Activated CD4-positive, alpha-beta T cell treated with anti-CD3 and anti-CD28 coated beads for 48 hours (primary cell): ENCODE measurements at places on chromosomes 5 and 9.

GRCh38 chr9:35605351-35606137 lies 482 bp downstream of the TESK1 start:
- DNase-seq: peak; percentile 46

- no peak for DNase-seq
Measured at GRCh38 chr5:16140944-16141343, 38.6 kb downstream of the MARCHF11 start.

GRCh38 chr5:6765612-6766525 lies 52.6 kb downstream of the TENT4A start:
- peak; percentile 86 for DNase-seq

DNA sequence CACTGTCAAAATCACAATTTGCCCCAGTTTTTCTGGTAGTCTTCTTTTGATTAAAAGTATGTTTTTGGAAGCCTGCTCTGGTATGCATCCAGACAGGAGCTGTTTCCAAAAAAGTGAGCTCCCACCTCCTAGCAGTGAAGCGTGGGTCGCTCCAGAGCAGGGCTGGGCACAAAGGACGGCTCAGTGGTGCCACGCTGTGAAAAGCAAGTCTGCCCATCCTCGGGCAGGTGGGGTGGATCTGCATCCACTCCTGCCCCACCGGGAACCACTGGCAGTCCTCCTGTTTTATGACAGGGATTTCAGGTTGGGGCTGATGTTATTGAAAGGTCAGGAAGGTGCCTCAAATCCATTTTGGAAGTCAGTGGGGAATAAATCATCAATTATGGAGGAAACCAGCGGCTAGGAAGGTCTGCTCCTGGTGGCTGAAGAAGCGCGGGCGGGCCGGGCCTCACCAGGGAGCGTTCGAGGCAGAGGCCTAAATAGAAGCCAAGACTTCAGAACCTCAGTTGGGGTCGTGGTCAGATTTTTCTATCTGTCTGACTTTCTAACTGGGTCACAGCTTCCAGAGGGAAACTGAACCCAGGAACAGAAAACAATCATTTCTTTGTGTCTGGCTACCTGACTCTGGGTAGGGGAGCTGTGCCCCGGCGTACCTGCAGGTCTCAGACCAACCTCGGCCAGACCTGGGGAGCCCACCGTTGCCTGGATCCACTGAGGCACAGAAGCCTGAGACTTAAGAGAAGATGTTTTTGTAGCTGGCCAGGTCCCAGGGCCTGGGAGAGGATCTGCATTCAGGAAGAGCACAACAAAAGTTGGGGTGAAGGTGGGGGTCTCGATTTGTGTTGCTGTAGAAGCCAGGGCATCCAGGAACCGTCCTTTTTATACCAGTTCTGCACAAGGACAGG lies 168.1 kb downstream of the PAX5 start:
- DNase-seq: no peak

DNA sequence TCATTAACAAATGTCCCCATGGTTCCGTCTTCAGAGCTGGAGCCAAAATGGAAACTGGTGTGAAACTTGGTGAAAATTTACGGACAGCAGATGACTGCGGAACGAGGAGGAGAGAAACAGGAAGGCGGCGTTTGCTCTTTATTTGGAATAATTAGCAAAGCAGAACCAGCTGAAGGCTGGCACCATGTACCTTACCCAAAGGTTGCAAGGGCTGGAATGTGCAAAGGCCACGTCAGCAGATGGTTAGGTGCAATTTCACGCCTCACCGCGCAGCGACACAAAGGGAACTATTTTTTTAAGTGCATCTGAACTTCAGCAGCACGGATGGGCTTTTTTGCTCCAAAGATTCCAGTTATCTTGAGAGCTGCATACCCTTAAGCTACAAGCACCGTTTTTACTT lies 127.4 kb downstream of the COL23A1 start:
- DNase-seq: no peak

GRCh38 chr5:88486431-88486830 lies 217.8 kb upstream of the TMEM161B start:
- DNase-seq: no peak

DNA sequence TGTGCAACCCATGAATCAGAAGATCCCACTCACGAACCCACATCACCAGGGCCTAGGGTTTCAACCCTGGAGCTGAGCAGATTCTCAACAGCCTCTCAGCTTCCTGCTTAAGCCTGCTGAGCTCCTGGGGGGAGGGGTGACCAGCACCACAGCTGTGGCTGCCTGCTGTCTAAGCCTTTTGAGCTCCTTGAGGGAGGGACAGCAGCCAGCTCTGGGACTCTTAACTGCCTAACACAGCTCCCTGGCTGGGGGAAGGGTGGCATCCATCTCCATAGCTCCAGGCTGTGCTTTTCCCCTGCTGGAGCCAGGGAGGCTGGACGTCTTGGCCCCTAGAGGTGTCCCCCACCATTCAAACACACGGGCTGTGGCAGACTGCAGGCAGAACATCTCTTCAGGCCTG lies 250.3 kb downstream of the DMAC1 start:
- no peak for DNase-seq

GRCh38 chr9:3836011-3836410 lies 310.2 kb upstream of the RFX3 start:
- no peak for DNase-seq

- DNase-seq: no peak
Measured at GRCh38 chr5:132788508-132788907, 11.5 kb upstream of the SEPTIN8 start.

DNA sequence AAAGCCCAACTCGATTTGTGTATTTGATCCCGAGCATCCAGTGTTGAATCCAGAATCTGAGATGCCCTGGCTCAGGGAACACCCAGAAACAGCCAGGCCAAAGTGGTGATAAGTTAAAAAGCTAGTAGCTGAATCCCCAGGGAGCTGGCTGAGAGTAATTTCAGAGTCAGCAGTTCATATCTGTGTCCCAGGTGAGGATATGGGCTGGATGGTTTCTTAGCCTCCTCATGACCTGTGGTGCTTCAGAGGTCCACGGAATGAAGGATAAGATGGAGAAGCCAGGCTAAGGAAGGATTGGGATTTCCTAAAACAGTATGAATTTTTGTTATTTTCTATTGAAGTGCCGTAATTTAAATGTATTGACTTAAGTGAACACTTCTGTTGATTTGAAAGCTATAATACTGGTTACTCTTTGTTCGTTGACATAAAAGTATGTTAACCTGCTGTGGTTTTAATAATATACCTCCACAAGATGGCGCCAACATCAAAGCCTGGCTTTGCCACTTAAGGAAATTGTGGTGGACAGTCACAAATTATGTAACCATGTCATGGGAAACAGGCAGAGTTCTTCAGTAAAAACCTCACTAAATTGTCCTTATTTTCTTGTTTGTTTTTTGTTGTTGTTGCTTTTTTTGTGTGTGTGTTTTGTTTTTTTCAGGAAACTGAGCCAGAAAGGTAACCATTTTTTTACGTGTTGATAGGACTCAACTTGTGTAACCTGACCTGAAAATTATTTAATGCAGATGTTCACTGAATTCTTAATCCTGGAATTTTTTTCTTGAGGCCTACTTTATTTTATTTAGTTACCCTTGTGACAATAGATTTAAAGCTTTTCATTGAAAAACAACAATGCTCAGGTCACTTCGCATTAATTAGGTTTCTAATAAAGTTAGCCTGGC lies 11.4 kb downstream of the MTAP start:
- DNase-seq: peak; percentile 59

DNA sequence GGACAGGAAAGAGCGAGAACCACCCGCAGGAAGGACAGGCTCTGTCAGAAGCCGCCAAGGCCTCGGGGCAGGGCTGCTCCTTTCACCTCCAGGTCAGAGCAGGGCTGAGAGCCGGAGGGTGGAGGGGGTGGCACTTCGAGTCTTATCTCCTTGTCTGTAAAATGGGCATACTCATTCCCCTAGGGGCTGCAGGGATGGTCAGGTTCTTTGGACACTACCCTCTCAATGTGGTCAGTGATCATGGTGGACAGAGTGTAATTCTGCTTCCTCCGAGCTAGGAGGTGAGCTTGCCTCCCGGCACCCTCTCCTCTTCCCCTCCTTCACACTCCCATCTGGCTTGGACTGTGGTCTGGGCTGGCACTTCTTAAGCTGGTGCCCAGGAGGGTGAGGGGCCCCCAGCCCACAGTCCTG lies 39.6 kb downstream of the RGS3 start:
- DNase-seq: no peak

- peak; percentile 54 for DNase-seq
Measured at GRCh38 chr5:76401801-76402250, 1.3 kb upstream of the IQGAP2 start.

DNA sequence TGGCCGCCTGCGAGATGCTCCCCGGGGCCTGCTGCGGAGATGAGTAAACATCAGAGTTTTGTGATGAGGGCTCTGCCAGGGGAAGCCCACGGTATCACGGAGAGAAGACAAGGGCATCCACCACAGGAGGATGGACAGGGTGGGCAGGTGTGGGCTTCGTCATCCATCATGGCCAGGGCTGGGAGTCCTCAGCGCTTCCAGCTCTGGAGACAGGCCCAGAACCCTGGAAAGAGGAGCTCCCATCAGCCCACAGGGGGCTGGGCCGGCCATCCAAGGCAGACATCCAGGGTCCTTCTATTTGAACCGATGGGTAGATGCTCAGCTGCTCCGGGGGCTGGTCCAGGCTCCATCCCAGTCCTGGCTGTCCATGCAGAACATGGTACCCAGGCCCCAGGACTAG lies 22.1 kb upstream of the FCN1 start:
- DNase-seq: no peak

DNA sequence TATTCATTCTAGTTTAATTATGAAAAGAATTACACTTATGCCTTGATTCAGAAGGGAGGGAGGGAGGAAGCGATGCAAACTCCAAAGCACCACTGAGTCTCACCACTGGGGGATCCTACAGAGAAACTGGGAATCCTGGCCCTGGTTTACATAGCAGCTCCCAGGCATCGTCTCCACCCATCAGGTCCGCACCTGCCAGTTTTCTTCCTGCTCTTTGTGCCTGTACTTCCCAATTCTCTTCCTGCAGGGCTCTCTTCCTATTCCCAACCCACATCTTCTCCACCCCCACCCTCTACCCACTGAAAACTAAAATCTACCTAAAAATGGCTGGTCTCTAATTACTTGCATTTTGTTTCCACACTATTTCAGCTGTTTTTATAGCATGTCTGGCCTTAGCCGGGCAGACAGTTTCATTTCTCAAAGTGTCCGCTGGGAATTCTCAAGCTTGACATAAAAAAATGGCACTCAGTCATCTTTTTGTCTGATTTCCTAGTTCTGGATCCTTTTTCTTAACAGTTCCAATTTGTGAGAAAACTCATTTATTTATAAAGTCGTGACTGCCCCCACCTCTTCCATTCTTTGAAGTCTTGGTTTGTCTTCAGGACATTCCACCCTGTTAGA lies 1.6 kb upstream of the TNIP1 start:
- DNase-seq: no peak

GRCh38 chr9:80305136-80305535 lies 733.4 kb downstream of the TLE4 start:
- no peak for DNase-seq

GRCh38 chr9:94919376-94920098 lies 193.0 kb downstream of the AOPEP start:
- DNase-seq: no peak

DNA sequence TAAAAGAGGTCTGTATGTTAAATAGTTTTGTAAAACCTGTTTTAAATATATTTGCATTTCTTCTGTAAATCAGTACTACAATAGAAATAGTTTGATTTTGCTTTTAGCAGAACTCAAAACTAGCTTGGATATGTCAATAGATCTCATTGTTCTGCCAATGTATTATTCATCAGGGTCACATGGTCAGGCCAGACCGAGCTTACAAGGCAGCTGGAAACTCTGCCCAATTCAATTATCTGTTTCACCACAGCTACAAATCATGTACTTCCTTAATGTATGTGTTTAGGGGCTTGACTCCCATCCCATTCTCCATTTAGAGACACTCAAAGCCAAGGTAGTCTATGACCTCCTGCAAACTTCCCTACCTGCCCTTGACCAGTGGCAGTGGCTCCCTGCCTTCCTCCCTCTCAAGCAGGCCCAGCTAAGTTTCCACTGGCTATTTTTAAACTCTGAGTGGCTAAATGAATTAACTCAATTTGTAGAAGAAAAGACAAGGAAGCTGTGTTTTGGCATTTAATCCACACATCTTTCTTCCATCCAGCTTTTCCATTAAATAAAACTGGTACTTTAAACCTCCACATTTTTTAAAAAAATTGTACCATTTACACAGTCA lies 46.4 kb upstream of the SELENOP start:
- DNase-seq: no peak

DNA sequence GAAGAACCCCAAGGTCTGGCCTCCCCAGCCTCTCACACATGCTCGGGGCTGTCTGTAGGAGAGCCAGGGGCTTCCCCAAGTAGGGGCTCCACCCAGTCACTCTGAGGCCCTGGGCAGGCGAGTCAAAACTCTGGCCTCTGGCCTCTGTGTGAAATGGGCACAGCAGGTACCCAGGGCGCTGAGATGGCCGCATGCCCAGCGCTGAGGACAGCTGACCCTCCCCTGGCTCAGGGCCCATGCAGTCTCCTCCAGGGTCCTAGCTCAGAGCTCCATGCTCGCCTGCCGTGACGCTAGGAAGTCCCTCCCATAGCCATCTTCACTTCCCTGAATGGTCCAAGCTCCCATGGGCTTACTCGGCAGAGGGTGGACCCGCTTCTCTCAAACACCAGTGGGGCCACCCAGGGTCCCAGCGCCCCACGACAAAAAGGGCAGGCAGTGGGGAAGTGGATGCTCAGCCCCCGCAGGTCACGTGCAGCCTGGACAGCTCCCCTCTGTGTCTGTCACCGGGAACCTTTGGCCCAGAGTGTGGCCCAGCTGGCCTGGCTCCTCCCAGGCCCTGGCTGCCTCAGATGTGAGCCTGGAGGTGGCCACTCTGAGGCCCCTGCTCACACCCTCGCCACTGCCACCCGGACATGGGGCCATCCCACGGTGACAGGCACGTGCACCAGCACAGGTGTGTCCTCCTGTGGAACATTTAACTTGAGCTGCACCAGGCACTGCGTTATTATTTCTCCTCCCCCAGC lies 12.2 kb upstream of the VAV2 start:
- no peak for DNase-seq
